ENCODE measurements at places on chromosomes 5 and 9. TPM values are rescaled to one million over a fixed set of nuclear protein-coding genes. Genes with fewer than 3 reads are reported as not detected.

SPINK9 gene
- not detected for total RNA-seq

ANKRD18A gene
- total RNA-seq, result 7.6 TPM

CDX1 gene
- total RNA-seq, result not detected

- H3K27me3 ChIP-seq, result no peaks in the 10 kb centered on the region
- peaks cover 30% of the 10 kb centered on the region for H3K36me3 ChIP-seq
- peak overlapping the region; percentile 71 for H3K27ac ChIP-seq
Measured at GRCh38 chr9:93603906-93604326, 27.5 kb downstream of the PHF2 start.

DNA sequence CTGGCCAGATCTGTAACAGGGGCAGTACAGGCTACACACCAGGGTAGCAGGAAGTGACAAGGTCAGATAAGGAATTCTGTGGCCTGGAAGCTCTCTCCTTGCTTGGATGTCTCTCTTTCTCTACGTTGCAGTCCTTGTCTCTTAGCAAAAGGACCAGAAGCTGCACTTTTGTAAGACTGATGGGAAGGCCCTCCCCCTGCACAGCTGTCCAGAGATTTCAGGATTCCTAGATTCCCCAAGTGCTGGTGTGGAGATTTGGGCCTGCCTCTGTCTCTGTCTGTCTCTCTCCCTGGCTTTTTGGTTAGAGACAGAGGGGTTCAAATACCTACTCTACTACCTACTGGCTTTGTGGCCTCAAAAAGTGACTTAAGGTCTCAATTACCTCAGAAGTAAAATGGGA, 10.0 kb upstream of the CNTFR start:
- no peaks in the 10 kb centered on the region for H3K36me3 ChIP-seq
- peaks cover 6% of the 10 kb centered on the region for H3K4me1 ChIP-seq
- no peak overlapping the region for H3K27ac ChIP-seq
- peaks cover 5% of the 10 kb centered on the region for H3K27me3 ChIP-seq

DNA sequence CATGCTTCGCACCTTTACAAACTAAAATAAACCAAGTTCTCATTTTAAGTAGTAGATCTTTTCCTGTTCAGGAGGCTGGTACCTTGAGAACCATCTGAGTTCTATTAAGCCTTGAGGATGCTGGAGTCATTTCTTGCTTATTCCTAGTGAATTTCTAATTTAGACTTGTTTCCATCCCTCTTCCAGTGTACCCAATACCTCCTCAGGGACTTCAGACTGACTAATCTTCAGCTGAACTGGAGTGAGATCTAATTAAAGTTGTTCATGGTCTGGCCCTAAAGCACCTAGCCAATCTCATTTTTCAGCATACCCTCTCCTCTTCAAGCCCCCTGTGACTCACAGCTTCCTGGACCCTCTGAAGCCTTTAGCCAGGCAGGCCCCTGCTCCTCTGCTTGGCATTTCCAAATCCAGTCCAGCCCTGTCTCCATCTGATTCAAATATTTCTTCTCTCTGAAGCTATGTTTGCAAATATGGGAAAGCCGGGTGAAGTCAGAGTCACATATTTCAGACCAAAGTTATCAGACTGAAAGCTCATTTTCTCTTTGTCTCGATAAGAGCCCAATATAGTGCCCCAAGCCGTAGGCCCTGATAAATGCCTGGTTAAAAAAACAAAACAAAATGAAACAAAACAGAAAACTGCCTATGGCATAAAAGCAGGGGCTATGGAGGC, 19.4 kb upstream of the TNFSF15 start:
- DNase-seq, result no peak
- no peaks in the 10 kb centered on the region for H3K4me1 ChIP-seq
- no peak overlapping the region for H3K4me3 ChIP-seq
- H3K27ac ChIP-seq, result no peak overlapping the region
- peaks cover 16% of the 10 kb centered on the region for H3K27me3 ChIP-seq

GRCh38 chr9:71734950-71735349, 33.4 kb downstream of the CEMIP2 start:
- H3K36me3 ChIP-seq, result peaks cover 41% of the 10 kb centered on the region
- H3K27me3 ChIP-seq, result no peaks in the 10 kb centered on the region
- no peak for DNase-seq
- H3K27ac ChIP-seq, result no peak overlapping the region
- no peak overlapping the region for H3K4me3 ChIP-seq

DNA sequence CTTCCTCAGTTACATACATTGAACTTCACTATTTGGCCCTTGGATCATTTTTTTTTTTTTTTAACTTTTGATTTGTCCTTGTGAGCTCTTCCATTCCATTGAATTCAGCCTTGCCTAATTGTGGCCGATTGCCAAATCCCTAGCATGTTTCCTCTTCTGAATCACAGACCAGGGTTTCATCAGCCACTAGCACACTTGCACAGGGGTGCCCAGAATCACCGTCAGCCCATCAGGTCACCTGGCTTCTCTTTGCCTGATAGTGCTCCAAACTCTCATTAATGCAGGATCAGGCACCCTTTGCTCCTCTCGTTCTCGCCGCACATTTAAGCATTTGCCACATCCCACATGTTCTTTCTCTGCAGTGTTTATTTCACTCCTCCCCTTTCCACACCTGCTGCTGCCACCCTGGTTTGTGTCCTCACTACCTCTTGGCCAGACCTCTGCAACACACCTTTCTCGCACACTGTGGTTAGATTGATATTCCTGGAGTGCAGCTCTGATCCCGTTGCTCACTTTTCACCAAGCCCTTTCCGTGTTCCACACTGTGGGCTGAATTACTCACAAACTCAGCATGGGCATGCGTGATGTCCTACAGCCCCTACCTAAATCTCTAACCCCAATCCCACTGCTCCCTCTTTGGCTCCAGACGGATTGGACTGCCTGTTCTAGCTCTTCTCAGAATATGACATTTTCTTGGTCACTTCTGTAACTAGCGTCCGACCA, 9.8 kb downstream of the PIK3R1 start:
- no peak overlapping the region for H3K4me3 ChIP-seq
- H3K27me3 ChIP-seq, result no peaks in the 10 kb centered on the region
- H3K4me1 ChIP-seq, result peaks cover 51% of the 10 kb centered on the region

DNA sequence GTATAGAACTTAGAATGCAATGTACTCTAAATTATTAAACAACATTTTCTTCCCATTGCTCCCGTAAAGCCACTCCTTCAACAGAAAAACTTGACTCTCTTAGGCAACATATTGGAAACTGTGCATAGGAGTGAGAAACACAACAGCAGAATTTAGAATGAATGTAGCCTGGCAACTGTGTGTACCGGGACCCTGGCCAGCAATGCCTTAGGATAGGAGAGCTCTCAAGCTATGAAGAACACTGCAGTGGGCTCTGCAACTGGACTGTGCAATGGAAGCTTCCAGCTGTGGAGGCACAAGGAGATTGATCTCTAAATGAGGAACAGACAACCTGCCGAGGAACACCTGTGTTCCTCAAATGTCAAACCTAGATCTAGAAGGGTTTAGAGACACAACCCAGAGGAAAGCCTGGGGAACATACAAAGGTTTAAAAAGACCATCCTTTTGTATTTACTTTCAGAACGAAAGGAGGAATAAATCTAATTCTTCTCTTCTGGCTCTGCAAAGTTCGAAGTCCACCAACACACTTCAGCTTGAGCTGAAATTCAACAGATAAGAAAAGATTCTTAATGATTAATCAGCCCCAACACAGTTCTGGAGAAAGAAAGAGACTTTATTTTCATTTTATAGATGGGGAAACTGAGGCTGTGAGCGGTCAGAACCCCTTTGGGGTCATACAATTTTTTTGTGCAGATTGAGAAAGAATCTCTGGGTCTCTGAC, 51.5 kb upstream of the ARL15 start:
- H3K4me1 ChIP-seq, result no peaks in the 10 kb centered on the region
- H3K27ac ChIP-seq, result no peak overlapping the region
- H3K27me3 ChIP-seq, result peaks cover 4% of the 10 kb centered on the region
- no peak for DNase-seq
- no peaks in the 10 kb centered on the region for H3K36me3 ChIP-seq
- H3K4me3 ChIP-seq, result no peak overlapping the region

GRCh38 chr5:157924931-157925729, 66.2 kb upstream of the CLINT1 start:
- H3K36me3 ChIP-seq, result no peaks in the 10 kb centered on the region
- H3K27me3 ChIP-seq, result no peaks in the 10 kb centered on the region
- no peak for DNase-seq
- no peak overlapping the region for H3K27ac ChIP-seq
- no peak overlapping the region for H3K4me3 ChIP-seq
- H3K4me1 ChIP-seq, result peaks cover 18% of the 10 kb centered on the region

DNA sequence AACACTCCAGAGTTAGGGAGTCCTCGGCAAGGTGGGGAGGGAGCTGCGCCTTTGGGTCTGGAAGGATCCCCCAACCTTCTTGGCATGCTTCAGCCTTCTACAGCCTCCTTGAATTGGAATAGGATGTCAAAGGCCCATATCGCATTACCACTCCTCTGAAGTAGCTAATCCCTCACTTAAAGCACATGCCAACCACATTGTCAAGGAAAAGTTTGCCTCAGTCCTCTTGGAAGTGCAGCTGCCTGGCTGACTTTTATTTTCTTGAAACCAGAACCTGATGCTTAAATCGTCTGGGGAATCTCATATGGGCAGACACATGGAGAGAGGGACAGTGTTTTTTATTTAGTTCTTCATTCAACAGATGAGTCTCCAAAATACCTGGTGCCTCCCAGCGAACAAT, 14.5 kb downstream of the CXCL14 start:
- H3K4me3 ChIP-seq, result no peak overlapping the region
- H3K4me1 ChIP-seq, result peaks cover 5% of the 10 kb centered on the region
- DNase-seq, result no peak
- no peaks in the 10 kb centered on the region for H3K36me3 ChIP-seq

- peaks cover 3% of the 10 kb centered on the region for H3K4me1 ChIP-seq
- H3K27me3 ChIP-seq, result no peaks in the 10 kb centered on the region
- no peak for DNase-seq
Measured at GRCh38 chr5:8333977-8334376, 465.0 kb downstream of the MTRR start.

DNA sequence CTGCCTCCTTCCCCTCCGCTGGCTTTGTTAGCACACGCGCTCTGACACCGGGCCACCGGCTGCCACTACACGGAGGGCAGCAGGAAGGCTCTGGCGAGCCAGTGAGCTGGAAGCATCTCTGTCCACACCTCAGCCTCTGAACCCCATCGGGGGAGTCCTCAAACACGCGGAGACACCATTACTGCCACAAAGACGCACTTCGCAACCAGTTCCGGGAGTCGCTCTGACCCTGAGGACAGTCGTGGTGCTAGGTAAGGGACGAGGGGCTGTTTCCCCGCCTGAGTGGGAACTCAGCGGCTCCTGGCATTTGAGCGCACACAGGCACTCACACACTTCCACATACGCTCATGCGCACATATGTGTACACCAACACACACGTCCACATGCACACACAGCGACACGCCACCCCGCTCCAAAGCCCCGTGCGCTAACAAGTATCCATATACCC, 160.0 kb downstream of the C9orf152 start:
- peak; percentile 34 for DNase-seq
- no peaks in the 10 kb centered on the region for H3K27me3 ChIP-seq
- H3K27ac ChIP-seq, result peak overlapping the region; percentile 98
- peaks cover 2% of the 10 kb centered on the region for H3K36me3 ChIP-seq

DNA sequence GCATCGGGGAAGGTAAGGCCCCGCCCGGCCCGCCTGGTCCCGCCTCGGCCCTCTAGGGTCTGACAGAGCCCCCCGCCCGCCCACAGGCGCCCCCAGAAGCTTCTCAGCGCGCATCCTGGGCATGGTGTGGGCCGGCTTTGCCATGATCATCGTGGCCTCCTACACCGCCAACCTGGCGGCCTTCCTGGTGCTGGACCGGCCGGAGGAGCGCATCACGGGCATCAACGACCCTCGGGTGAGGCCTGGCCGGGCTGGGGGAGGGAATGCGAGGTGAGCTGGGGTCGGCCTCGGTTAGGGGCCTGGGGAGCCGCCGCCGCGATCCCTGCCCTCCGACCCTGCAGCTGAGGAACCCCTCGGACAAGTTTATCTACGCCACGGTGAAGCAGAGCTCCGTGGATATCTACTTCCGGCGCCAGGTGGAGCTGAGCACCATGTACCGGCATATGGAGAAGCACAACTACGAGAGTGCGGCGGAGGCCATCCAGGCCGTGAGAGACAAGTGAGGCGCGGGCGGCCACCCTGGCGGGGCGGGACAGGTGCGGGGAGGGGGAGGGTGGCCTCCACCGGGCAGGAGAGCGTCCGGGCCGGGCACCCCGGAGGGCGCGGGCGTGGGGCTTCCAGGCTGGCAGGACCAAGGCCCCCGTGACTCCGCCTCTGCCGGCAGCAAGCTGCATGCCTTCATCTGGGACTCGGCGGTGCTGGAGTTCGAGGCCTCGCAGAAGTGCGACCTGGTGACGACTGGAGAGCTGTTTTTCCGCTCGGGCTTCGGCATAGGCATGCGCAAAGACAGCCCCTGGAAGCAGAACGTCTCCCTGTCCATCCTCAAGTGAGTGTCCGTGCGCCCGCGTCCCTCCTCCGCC, 7.1 kb downstream of the LRRC26 start:
- H3K36me3 ChIP-seq, result no peaks in the 10 kb centered on the region
- peaks cover 5% of the 10 kb centered on the region for H3K4me1 ChIP-seq
- H3K4me3 ChIP-seq, result no peak overlapping the region
- H3K27ac ChIP-seq, result no peak overlapping the region

DNA sequence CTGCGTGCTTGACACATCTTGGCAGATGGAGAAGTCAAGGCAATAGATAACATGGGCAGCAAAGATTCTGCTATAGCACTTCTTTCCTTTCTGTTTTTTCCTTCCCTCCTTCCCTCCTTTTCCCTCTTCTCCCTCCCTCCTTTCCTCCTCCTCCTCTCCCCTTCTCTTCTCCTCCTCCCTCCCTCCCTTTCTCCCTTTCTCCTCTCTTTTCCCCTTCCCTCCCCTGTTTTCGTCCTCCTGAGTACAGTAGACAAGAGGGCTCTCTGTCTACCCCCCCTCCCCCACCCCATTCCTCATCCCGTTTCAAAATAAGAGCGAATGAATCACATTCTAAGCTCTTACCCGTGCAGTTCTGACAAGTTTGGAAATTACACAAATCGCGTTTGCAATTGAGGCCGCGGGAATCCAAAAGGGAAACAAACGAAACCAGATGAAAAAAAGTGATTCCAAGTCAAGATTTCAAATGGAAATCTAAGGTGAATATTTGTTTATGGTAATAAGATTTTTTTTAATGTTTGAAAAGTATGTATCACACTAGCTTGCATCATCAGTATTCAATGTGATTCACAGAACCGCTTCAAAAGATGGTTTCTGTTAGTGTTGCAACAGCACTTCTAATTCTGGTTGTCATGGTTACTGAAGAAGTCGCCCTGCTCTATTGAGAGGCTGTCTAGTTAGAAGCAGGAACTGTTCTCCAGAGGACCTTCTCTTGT, 1.3 kb downstream of the NIM1K start:
- H3K4me3 ChIP-seq, result peak overlapping the region; percentile 89
- peaks cover 30% of the 10 kb centered on the region for H3K4me1 ChIP-seq
- peak overlapping the region; percentile 72 for H3K27ac ChIP-seq

DNA sequence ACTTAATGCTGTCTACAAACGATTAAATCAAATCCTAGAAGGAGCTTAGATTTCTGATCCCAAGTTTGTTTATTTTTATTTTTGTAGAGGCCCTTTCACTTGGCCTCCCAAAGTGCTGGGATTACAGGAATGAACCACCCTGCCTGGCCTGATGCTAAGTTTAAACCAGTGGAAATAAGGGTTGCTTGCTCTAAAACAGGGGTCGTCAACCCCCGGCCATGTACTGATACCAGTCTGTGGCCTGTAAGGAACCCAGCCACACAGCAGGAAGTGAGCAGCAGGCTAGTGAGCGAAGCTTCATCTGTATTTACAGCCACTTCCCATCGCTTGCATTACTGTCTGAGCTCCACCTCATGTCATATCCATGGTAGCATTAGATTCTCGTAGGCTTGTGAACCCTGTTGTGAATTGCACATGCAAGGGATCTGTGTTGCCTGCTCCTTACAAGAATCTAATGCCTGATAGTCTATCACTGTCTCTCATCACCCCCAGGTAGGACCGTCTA, 11.4 kb downstream of the TTC1 start:
- H3K36me3 ChIP-seq, result peaks cover 3% of the 10 kb centered on the region
- no peaks in the 10 kb centered on the region for H3K27me3 ChIP-seq
- H3K4me3 ChIP-seq, result no peak overlapping the region
- no peak overlapping the region for H3K27ac ChIP-seq

All from neural crest cell (in vitro differentiated cells).